ENCODE measurements at places on chromosomes 2 and 18. TPM values are rescaled to one million over a fixed set of nuclear protein-coding genes. Genes with fewer than 3 reads are reported as not detected.

The CASP10 gene
- 4.6 TPM for total RNA-seq

The MLPH gene
- total RNA-seq = 21.9 TPM

The PCARE gene
- total RNA-seq = 0.14 TPM

- H3K36me3 ChIP-seq = no peaks in the 10 kb centered on the region
- H3K27me3 ChIP-seq = no peaks in the 10 kb centered on the region
- H3K4me3 ChIP-seq = no peak overlapping the region
- H3K4me1 ChIP-seq = no peaks in the 10 kb centered on the region
- DNase-seq = no peak
Observed at GRCh38 chr2:24832931-24833701, 39.9 kb downstream of the CENPO start.

DNA sequence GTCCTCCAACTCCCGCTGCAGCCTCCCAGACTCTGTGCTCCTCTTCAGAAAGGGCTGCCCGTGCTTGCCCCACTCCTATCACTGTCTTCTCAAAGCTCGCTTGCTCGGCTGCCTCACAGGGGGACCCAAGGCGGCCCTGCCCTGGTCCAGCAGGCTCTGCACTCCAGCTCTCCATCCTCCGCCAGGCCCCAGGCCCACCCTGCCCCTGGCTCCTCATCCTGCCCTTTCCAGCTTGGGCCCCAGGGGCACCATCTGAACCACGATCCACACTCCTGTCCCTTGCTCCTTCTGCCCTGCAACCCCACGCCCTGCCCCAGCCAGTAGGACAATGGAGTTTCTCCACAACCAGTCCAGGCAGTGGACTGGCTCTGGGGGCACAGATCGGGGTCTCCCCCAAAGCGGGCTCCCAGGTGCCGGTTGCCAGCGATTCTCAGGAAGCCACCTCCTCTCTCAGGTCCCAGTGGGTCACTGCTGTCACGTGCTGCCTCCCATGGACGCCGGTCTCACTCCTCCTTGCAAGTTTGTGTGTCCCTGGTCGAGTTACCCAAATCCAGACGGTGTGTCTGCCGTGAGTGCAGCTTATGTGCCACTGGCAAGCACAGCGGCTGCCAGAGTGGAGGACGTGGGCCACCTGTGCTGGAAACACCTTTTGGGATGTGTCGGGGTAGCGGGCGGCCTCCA, 238.5 kb downstream of the HDAC4 start:
- no peaks in the 10 kb centered on the region for H3K27me3 ChIP-seq
- peak; percentile 61 for DNase-seq
- H3K4me3 ChIP-seq = no peak overlapping the region
- H3K27ac ChIP-seq = no peak overlapping the region
- H3K36me3 ChIP-seq = peaks cover 41% of the 10 kb centered on the region
- H3K4me1 ChIP-seq = peaks cover 33% of the 10 kb centered on the region

- H3K4me3 ChIP-seq = no peak overlapping the region
- no peaks in the 10 kb centered on the region for H3K27me3 ChIP-seq
- DNase-seq = no peak
Observed at GRCh38 chr2:53530126-53530525, 237.5 kb upstream of the CHAC2 start.

- no peaks in the 10 kb centered on the region for H3K4me1 ChIP-seq
- H3K36me3 ChIP-seq = peaks cover 11% of the 10 kb centered on the region
- no peak for DNase-seq
- H3K27me3 ChIP-seq = no peaks in the 10 kb centered on the region
- H3K4me3 ChIP-seq = no peak overlapping the region
Observed at GRCh38 chr2:205235434-205235833, 446.9 kb upstream of the NRP2 start.

- H3K4me3 ChIP-seq = no peak overlapping the region
- DNase-seq = no peak
- H3K27ac ChIP-seq = no peak overlapping the region
- H3K36me3 ChIP-seq = no peaks in the 10 kb centered on the region
- no peaks in the 10 kb centered on the region for H3K4me1 ChIP-seq
Observed at GRCh38 chr18:60259052-60259681, 113.4 kb downstream of the MC4R start.

- no peak overlapping the region for H3K4me3 ChIP-seq
- H3K27ac ChIP-seq = peak overlapping the region; percentile 5
- H3K36me3 ChIP-seq = no peaks in the 10 kb centered on the region
- DNase-seq = no peak
- H3K27me3 ChIP-seq = no peaks in the 10 kb centered on the region
- H3K4me1 ChIP-seq = peaks cover 37% of the 10 kb centered on the region
Observed at GRCh38 chr2:197216361-197216979, 94.1 kb downstream of the ANKRD44 start.

DNA sequence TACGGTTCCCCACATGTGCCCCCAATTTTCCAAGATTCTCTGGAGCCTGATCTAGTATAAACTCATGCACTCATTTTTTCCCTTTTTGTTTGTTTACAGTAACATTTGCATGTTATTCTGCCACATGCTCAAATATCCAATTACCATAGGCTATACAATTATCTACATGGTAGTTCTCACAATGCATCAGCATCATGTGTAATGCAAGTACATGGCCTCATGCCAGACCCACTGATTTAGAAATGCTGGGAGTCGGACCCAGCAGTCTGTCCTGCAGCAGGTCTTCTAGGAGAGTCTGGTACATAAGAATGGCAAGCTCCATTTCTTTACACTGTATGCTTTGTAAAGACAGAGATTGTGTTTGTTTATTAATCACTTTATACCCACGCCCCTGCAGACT, 107.7 kb downstream of the CBLN2 start:
- DNase-seq = no peak
- no peaks in the 10 kb centered on the region for H3K27me3 ChIP-seq
- no peaks in the 10 kb centered on the region for H3K36me3 ChIP-seq
- no peaks in the 10 kb centered on the region for H3K4me1 ChIP-seq

GRCh38 chr2:231288590-231288989, 90.2 kb downstream of the ARMC9 start:
- no peak overlapping the region for H3K27ac ChIP-seq
- DNase-seq = no peak
- H3K4me3 ChIP-seq = no peak overlapping the region
- H3K4me1 ChIP-seq = no peaks in the 10 kb centered on the region
- no peaks in the 10 kb centered on the region for H3K27me3 ChIP-seq
- H3K36me3 ChIP-seq = peaks cover 16% of the 10 kb centered on the region

- no peak overlapping the region for H3K27ac ChIP-seq
- no peaks in the 10 kb centered on the region for H3K36me3 ChIP-seq
- DNase-seq = no peak
- no peak overlapping the region for H3K4me3 ChIP-seq
- H3K27me3 ChIP-seq = no peaks in the 10 kb centered on the region
Observed at GRCh38 chr18:43271593-43272432, 5.5 kb downstream of the SYT4 start.

- H3K27me3 ChIP-seq = no peaks in the 10 kb centered on the region
- H3K4me1 ChIP-seq = peaks cover 35% of the 10 kb centered on the region
- H3K36me3 ChIP-seq = no peaks in the 10 kb centered on the region
- no peak overlapping the region for H3K27ac ChIP-seq
Observed at GRCh38 chr2:65054749-65055421, 1.3 kb upstream of the CEP68 start.

- H3K27ac ChIP-seq = peak overlapping the region; percentile 46
- no peaks in the 10 kb centered on the region for H3K27me3 ChIP-seq
- no peak overlapping the region for H3K4me3 ChIP-seq
- H3K36me3 ChIP-seq = no peaks in the 10 kb centered on the region
- no peak for DNase-seq
Observed at GRCh38 chr2:46983065-46983801, 67.6 kb upstream of the MCFD2 start.

DNA sequence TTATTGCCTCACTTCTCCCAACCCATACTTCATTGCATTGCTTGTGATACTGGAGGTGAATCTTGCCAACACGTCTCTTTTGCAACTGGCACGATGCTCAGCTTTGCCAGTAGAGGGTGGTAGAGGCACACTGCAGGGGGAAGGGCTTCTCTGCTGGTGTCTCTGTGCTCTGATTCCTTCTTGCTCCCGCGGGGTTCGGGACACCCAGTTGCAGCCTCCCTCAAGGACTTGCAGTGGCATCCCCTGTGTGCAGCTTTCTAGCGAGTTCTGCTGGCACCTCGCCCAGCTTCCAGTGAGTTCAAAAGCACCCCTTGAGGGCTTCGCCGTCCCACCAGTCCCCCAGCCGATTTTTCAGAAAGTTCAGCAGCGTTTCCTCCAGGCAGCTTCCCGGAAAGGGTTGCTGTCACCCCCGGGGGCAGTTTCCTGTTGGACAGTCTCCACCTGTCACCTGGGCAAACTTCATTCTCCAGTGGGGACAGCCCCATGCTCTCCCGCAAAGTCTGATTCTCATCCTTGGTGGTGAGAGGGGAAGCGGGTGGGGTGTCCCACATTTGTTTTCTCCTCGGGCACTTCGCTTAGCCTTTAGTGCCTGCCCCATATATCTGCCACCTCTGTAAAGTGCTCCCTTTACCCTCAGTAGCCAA, 35.4 kb upstream of the EN1 start:
- no peaks in the 10 kb centered on the region for H3K36me3 ChIP-seq
- H3K4me3 ChIP-seq = no peak overlapping the region
- no peaks in the 10 kb centered on the region for H3K27me3 ChIP-seq
- no peaks in the 10 kb centered on the region for H3K4me1 ChIP-seq
- peak; percentile 76 for DNase-seq
- no peak overlapping the region for H3K27ac ChIP-seq

DNA sequence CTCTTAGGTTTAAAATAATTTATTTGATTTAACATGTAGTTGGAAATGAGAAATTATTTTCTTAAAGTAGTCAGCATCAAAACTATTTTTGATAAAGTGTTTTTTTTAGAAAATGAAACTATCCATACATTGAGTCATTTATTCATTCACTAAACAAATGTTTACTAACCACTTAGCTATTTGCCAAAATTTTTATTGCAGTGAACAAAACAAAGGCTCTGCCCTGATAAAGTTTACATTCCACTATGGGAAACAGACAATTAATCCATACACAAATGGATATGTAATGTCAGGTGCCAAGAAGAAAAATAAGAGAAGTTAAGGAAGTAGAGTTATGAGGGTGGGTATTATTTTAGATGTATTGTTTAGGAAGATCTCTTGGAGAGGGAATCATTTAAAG, 19.1 kb upstream of the CCDC178 start:
- no peak overlapping the region for H3K27ac ChIP-seq
- H3K4me1 ChIP-seq = no peaks in the 10 kb centered on the region
- no peaks in the 10 kb centered on the region for H3K27me3 ChIP-seq
- no peak for DNase-seq
- H3K4me3 ChIP-seq = no peak overlapping the region
- H3K36me3 ChIP-seq = no peaks in the 10 kb centered on the region

- DNase-seq = no peak
- H3K4me1 ChIP-seq = peaks cover 31% of the 10 kb centered on the region
- no peaks in the 10 kb centered on the region for H3K36me3 ChIP-seq
- H3K27ac ChIP-seq = peak overlapping the region; percentile 67
- H3K4me3 ChIP-seq = no peak overlapping the region
Observed at GRCh38 chr18:45589356-45590035, 25.8 kb upstream of the SLC14A2 start.

GRCh38 chr2:113901943-113902342, 12.1 kb downstream of the ACTR3 start:
- no peak overlapping the region for H3K27ac ChIP-seq
- no peak overlapping the region for H3K4me3 ChIP-seq
- no peak for DNase-seq
- peaks cover 71% of the 10 kb centered on the region for H3K4me1 ChIP-seq
- no peaks in the 10 kb centered on the region for H3K36me3 ChIP-seq

GRCh38 chr2:233563663-233564430, 2.7 kb downstream of the USP40 start:
- H3K27ac ChIP-seq = no peak overlapping the region
- H3K4me3 ChIP-seq = no peak overlapping the region
- no peaks in the 10 kb centered on the region for H3K4me1 ChIP-seq
- no peak for DNase-seq

Measured in sigmoid colon (tissue), 7 donors.